CD4-positive, alpha-beta T cell treated with Interleukin-15 for 4 hours (primary cell): ENCODE measurements at places on chromosomes 7 and 10.

DNA sequence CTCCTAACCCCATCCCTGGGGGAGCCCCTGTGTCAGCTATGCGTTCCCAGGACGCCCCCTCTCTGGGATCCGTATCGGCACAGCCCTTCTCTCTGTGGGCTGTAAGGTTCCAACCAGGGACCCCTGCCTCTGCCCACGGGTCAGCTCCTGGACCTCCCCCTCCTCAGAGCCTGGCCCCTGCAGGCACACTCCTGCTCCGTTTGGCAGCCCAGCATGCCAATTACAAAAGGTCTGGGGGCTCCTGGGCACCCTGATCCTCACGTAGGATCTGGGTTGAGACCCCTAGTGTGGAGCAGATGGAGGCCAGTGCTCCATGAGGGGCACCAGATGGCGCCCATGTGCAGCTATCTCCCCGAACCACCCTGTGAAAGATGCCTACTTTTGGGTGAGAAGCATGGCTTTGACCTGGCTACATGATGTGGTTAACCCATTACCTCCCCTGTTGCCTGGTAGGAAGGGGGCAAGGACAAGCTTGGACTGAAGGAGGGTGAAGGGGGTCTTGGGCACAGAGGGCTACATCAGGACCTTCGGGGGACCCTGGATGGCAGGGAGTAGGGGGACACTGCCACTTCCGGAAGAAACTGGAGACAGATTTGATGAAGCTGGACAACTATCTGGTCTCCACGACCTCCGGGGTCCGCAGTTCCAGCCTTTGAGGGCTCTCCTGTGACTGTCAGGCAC lies 9.0 kb downstream of the TACR2 start:
- peak; percentile 45 for DNase-seq

GRCh38 chr7:17274551-17275245 lies 23.8 kb upstream of the AHR start:
- peak; percentile 31 for DNase-seq

DNA sequence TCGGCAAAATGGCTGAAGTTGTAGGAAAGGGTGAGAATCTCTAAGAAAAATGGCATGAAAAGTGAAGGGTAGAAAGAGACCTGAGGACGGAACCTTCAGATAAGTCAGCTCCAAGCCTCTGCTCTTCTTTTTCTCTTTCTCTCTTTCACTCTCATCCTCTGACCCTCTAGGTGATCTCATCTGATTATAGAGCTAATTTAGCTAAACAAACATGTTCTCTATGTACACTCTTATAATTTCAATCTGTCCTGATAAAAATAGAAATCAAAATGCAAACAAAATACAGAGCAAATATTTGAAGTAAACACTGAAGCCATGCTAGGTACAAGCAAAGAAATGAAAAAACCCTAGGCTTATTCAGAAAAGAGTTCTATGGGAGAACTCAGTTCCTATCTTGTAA lies 14.4 kb upstream of the CUBN start:
- no peak for DNase-seq

GRCh38 chr7:134089446-134089845 lies 37.7 kb upstream of the LRGUK start:
- DNase-seq = no peak

DNA sequence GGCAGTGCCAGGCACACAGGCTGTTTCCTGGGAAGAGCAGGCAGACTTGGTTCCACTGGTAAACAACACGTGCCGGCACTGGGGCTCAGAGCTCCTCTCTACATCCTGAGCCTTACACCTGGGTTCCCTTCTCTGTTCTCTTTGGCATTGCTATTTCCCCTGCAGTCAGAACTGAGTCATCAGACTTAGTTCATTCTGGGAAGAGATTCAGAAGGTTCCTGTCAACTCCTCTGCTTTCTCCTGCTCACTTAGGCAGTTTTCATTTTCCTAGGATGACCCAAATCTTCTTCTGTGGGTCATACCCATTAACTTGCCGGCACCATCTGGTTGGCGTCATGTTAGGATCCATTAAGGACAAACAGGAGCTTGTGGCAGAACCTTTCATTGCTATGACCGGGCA lies 33.4 kb upstream of the LRRC18 start:
- no peak for DNase-seq

DNA sequence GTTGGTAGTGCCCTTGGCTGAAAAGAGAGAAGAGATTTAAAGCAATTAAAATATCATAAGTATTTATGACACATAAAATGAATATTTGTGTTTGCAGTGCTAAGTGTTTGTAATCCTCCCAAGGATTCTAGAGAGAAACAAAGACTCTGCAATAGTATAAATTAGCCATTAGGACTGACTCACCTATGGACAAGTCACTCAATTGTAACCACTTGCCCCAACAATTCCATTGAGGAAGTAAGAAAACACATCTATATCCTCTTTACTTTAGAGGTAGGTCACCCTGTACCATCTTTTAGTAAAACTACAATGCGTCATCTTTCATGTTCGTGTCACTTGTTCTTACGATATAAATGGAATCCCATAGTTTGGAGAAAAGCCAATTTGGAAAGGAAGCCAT lies 85.7 kb upstream of the INHBA start:
- no peak for DNase-seq

- no peak for DNase-seq
Measured at GRCh38 chr10:77993620-77994019, 35.7 kb downstream of the POLR3A start.

DNA sequence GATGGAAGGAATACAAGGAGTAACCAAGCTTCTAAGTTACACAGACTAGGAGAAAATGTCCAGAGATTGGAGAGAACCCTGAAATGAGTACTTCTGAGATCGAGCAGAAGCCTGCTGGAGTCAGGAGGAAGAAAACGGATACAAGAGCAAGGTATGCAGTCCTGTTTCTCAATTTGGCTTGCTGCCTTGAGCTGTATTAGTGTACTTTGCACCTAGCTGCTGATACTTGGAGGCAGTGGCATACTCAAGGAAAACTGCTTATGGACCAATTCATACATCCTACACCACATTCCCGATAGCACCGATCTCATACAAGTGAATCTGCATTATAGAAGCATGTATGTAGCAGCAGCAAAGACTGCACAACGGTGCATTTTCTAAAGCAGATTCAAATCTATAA lies 14.4 kb downstream of the PIP4K2A start:
- DNase-seq = no peak

DNA sequence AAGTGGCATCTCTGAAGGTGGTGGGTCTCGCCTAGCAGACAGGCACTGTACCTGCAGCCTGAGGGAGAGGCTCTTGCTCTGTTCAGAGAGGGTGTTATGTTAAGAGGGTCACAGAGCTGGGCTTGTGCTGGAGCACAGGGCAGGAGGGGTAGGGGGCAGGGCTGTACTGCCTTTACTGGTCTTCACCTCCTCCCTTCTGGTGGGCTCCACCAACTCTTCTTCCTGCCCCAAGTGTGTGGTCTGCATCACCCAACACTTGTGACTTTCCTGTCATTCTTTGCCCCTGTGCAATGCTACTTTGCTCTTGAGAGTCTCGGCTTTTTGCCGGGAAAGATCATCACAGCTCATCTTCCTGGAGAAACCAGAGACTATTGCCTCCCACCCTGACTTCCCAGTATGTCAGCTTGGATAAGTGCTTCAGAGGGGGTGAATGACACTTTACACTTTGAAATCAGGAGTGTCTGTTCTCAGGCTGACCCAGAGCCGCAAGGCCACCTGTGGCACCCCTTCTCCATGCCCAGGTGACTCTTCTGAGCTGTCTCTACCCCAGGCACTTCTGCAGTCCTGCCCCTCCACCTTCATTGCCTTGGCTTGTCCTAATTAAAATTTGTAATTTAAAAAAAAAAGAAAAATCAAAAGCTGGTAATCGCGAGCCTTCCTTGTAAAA lies 38.4 kb upstream of the IKZF1 start:
- DNase-seq = no peak

- DNase-seq = no peak
Measured at GRCh38 chr10:11294831-11295450, 277.3 kb downstream of the CELF2 start.

DNA sequence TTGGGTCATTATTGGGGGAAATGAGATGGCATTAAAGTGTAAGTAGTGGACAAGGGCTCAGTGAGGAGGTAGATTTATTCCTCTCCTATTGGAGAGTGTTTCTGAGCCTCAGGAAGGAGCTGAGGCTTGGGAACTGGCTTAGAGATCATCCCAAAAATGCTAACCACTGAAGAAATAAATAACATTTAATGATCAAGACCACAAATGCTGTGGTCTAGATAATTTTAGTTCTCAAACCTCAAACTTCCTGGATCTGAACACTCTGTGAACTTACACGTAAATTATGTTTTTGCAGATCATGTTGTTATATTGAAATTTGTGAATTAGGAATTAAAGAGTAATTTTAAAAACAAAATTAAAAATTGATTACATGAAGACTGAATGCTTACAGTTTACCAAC lies 27.3 kb downstream of the MDFIC start:
- DNase-seq = no peak

DNA sequence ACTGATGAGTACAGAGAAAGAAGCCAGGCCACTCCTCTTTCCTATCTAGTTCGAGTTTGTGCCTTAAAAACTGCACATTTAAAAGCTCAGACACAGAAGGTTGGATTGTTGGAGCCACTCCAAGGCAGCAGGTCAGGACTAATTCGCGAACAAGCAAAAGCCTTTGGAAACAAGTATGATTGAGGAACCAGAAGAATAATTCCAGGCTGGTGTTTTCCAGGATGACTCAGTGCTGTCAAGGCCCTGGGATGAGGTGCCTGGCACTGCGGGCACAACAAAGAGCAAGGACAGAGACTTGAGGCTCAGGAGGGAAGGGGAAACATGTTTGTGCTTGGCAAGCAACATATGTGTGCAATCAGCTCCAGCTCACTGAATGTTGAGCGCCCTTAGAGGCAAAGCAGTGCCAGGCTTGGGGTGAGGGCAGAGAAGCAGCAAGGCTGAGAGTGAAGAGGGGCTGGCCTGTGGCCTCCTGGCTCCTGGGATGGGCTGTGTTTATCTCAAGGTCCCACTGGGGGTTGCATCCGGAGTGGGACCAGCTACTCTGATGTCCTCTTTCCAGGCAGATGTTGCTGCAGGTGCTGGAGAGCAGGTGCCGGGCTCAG lies 44.1 kb downstream of the VSTM4 start:
- no peak for DNase-seq

GRCh38 chr10:91190388-91190870 lies 30.0 kb upstream of the PCGF5 start:
- no peak for DNase-seq

DNA sequence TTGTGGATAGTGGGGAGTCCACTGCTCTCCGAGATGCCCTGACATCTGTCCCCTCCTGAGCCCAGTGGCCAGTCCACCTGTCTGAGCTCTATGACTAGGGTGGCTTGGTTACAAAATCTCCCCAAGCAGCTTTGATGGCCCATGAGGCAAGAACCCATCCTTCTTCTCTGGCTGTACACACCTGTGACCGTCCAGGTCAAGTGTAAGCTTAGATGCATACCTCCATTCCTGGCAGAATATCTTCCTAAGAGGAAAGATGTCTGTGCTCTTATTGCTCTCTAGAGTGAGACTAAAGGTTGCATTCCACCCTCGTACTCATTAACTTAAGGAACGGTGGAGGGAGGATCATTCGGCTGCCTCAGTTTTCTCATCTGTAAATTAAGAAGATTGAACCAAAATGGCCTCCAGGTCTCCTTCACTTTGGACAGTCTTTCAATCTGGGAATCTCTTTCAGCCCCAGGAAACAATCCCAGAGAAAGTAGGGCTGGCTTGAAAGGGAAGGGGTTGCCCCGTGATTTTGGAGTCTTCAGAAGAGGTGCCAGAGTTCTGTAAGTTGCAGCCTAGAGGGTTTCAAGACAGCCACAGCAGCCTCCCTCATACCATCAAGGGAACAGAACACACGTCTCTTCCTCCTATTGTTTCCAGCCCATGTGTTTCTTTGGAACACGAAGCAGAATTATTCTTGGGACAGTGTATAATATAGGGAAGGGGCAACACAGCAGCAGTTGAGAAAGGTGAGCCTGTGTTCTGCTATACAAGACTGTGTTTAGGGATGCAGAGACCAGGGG lies 5.5 kb downstream of the HOXA4 start:
- DNase-seq = no peak

GRCh38 chr7:156082048-156083040 lies 270.1 kb upstream of the SHH start:
- no peak for DNase-seq

GRCh38 chr10:47423476-47423875 lies 39.4 kb upstream of the ZNF488 start:
- DNase-seq = no peak

DNA sequence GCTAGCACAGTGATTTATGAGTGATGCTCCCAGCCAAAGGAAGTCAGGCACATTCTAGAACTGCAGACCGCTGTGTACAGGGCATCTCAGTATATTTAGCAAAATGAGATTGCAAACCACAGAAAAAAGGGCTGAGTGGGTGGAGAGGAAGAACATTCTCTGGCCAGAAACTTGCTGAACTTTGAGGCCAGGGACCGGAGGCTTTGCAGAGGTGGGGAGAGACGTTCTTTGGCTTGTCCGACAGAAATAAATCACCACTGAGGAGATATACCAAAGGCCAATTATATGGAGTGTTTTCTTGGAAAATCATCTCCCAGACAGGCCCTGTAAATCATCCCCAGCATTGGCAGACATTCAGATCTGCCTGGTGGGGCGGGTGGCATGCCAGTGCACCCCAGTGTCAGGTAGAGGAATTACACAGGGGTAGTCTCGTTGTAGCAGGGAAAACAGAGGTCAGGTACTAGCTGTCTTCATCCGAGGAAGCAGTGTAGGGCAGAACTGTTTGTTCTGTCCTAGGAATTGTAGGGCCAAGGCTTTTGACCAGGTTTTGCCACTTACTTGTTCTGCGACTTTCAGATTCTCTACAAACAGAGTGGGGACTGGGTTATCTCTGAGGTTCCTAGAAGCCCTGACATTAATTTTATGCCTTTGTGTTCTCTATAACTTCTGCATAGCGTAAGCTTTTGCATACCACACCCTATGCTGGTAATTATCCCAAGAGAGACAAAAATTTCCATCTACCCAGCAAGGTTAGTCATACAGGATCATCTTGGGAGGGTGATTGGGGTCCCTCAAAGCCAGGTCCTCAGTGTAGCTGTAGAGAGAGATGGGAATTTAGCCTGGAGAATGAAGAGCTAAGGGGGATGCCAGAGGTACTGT lies 655.6 kb downstream of the LRMDA start:
- no peak for DNase-seq

GRCh38 chr10:60367431-60367830 lies 22.2 kb downstream of the ANK3 start:
- DNase-seq = no peak

DNA sequence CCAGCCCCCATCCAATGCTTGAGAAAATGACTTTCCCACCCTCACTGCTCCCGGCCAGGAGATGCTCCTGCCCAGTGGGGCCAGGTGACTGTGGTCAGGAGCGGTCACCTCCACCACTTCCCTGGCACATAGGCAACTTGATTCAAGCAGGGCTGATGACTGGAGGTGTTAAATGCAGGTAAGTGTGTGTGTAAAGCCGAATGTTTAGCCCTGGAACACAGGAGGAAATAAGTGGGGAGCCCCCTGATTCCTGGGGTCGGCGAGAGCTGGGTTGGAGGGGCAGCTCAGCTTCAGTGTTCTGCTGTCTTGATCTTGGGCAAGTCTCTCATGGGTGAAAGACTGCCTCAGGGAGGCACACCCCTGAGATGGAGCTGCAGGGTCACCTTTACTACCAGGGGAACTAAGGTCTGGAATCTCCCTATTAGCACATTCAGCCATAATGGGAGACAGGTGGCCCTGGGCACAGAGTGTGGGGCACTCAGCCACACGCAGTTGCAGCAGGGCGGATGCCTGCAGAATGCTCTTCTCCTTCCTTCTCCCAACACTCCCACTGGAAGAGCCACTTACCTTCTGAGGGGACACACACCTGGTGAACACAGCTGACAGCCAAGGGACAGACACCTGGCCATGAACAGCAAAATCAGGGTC lies 124.1 kb downstream of the PTPN20 start:
- DNase-seq = no peak

GRCh38 chr10:91034494-91035159 lies 113.7 kb upstream of the ANKRD1 start:
- DNase-seq = no peak
